A549 treated with GW870086 at 1 μM for 4 hours (cell line): ENCODE measurements at places on chromosomes 1 and 21. TPM values are rescaled to one million over a fixed set of nuclear protein-coding genes. Genes with fewer than 3 reads are reported as not detected.

RNU11 gene
- total RNA-seq: not detected in 5 replicates

CASQ1 gene
- total RNA-seq: not detected in 5 replicates

DVL1 gene
- 51.2 to 74.2 TPM (median 71.4 TPM) in 5 replicates for total RNA-seq

AGMAT gene
- 5.4 to 8.2 TPM (median 7.5 TPM) in 5 replicates for total RNA-seq

POU3F1 gene
- not detected in 5 replicates for total RNA-seq

SH3BGR gene
- total RNA-seq: 0.46 to 1.3 TPM (median 0.60 TPM) in 5 replicates

HCRTR1 gene
- total RNA-seq: not detected in 5 replicates

JAM2 gene
- total RNA-seq: not detected in 5 replicates

TNFRSF1B gene
- 0.42 to 0.66 TPM (median 0.53 TPM) in 5 replicates for total RNA-seq
